ENCODE measurements at places on chromosomes 13 and 19.

DNA sequence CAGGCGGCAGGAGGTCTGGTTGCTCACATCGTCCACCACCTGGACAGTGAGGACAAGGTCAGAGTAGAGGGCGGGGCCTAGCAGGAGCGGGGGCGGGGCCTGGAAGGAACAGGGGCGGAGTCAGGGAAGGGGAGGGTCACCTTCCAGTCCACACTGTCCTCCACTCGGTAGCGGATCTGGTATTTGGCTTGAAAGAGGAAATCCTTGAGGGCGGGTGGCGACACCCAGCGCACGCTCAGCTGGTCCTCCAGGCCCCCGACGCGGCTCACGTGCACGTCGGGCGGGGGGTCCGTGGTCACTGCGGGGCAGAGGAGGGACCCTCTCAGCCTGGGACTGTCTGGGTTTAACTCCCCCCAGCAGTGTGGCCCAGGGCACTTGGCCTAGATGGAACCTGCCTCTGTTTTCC, 8.2 kb downstream of the REX1BD start:
- no peak for DNase-seq

DNA sequence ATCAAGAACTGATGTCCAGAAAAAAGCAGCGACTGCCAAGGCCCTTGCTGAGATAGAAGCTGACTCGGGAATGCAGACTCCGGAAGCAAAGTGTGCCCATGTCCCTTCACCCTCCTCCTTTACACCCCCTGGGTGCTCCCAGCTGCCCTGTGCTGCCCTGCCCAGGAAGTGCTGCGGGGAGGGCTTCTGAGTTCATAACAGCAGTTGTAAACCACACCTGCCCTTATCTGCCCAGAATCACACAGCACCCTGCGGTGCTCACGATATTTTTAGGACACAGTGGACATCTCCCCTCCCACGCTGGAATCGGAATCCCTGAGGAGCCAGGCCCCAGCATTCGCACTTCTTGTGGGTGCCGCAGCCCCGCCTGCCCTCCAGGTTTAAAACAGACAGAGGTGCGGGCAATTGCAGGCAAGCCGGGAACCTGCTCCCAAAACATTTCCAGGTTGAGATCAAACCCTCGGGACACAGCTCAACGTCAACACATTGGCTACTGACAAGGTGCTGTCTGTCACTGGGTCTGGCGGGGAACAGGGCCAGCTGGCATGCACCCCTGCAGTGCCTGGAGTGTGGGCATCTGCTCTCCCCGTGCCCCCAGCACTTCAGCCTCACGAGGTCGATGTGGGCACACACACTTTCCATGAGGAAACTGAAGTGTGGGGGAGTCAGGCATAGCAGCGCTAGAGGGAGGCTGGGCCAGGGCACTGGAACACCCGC, 36.8 kb downstream of the RAB20 start:
- no peak for DNase-seq

DNA sequence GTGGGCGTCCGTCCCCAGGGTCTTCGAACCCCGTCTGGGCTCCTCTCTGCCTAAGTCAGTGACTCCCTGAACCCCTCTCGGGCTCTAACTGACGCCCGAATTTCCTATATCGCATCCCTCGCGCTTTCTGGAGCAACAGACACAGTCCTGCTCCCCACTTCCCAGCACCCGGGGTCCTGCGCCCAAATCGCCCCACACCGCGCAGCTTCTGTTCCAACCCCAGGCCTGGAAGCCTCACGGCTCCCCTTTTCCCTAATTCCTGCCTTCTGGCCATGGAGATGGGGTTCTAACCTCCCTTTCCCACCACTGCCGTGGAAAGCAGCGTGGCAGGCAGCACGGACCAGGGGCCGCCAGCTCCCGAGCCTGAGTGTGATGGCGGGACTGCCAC, 1.6 kb upstream of the GRTP1 start:
- no peak for DNase-seq

DNA sequence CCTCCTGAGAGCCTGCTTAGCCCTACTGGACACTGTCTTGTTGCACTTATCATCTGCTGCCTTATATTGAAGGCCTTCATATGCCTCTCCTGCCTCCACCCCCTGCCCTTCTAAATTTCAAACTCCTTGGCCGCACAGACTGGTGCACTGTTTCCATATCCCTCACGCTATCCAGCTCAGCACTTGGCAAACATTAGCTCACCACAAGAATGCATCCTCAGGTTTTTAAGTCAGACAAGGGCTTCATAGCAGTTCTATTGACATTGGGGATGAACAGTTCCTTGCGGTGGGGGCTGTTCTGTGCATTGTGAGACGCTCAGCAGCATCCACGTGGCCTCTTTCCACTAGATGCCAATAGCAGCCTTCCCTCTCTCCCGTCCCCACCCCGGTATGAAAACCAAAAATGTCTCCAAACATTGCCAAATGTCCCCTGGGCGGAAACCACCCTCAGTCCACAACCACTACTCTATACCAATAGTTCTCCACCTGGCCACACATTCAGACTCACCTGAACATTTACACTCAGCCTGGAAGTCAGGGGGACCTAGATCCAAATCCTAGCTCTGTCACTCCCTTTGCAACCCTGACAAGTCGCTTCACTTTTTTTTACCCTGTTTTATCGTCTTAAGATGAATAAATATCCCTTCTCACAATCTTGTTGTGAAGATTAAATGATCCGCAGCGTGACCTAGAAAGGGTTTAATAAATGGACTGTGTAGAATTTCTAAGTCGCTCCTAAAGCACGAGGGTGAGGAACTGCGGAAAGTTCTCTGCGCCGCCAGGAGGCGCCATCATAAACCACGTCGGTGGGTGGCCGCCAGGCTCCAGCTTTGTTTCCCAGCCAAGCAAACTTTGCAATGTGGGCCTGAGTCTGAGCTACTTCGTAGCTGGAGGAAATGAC, 3.6 kb upstream of the CEACAM3 start:
- DNase-seq: peak; percentile 21

DNA sequence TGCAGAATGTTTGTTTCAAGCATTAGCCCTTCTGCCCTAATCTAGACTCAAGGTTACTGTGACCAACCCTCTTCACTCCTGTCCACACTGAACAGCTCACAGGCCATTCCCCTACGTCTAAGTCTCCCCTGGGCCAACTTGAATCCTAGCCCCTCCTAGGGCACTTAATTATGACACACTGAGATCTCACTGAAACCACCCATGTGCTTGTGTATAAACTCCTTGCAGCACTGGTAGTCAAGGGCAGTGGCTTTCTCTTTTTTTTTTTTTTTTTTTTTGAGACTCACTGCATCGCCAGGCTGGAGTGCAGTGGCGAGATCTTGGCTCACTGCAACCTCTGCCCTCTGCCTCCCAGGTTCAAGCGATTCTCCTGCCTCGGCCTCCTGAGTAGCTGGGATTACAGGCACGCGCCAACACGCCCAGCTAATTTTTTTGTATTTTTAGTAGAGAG, 1.9 kb upstream of the AKT2 start:
- no peak for DNase-seq

DNA sequence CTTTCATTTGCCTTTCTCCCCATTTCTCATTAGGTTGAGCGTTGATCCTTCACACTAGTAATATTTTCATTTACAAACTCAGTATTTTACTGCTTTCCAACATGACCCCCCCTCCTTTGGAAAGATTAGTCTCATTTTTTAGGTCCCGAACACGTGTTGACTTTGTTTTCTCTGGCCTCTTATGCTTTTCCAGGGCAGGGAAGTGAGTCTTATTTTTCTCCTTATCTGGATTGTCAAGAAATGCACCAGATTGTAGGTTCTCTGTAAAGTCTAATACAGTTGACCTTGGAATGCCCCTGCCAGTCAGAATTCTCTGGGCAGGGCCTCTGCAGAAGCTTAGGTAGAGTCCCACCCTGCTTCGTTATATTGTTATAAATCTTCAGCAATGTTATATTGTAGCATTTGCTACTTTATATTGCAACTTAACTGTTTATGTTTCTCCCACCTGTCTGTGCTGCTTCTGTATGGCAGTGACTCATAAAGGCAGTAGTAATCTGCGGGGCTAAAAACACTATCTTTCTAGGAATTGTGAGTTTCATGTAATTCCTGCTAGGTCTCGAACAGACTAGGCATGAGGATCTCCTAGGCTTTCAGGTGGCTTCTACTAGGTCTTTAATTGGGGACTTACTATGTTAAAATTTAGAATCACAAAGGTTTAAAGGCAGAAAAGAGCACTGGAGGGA, 2.0 kb downstream of the TDRD3 start:
- no peak for DNase-seq

DNA sequence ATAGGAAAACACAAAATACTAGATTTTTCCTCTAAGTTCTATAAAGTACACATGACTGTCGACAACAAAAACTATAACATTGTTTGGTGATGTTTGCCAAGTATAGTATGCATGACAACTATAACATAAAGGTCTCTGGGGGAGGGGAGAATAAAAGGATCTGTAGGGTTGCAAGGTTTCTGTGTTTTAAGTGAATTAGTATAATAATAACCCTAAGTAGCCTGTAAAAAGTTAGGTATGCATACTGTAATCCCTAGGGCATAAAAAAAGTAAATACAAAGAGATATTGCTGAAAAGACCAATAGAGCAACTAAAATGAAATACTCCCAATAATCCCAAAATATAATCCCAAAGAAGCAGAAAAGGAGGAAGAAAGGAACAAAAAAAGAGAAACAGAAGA, 14.6 kb downstream of the MYCBP2 start:
- no peak for DNase-seq

DNA sequence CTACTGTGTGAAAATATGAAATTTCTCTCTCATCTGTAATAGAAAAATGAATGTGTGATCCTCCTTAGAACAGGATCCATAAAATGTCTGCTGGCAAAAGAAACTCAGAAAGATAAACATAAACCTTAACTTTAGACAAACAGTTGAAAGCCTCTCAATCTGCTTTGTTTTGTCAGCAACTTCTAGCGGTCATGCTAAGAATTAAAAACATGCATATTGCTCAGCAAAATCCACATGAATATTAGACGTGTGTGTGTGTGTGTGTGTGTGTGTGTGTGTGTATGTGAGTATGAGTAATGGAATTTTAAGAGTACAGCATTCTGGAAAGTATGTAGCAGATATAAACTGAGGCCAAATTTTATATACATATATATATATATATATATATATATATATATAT, 1779.2 kb upstream of the MIR17HG start:
- DNase-seq: no peak

DNA sequence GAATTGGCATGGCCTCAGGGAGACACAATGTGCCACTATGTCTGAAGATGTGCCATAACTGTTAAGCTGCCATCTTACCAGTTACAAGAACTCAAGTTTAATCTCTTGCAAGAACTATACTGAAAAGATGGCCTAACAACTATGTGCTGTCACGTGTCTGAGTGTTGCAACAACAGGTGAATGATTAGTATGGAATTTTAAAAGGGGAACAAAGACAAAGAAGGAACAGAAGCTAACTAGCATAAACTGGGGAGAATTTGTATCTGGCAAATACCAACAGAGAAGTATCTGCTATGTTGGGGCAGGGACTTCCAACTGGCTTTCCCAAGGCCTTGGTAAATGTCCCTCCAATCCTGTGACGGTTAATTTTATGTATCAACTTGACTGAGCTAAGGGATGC, 11.5 kb upstream of the ACOD1 start:
- no peak for DNase-seq

All from stimulated activated naive CD4-positive, alpha-beta T cell treated with Interleukin-2 at 50 U/mL for 16 hours (primary cell).